ENCODE measurements at places on chromosomes 16 and 17.

DNA sequence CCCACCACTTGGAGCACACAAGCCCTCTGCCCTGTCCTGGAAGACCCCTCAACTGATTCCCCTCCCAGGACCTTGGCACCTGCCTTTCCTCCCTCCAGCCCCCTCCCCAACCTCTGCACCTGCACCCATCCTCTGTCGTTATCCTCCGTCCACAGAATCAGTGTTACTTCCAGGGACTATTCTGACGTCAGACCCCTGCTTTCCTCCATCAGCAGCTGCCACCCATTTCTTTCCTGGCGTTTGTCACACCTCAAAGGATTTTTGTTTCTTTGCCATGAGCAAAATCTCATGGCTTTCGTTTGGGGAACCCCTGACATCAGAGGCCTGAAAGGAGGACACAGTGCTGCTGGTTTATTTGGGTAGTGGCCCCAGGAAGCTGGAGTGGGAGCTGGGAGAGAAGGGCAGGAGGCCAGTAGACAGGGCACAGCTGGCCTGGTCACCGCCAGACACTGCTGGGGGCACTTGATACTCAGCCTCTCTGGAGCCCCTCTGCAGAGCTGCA is 68.4 kb downstream of the SOCS1 start:
- DNase-seq: no peak

DNA sequence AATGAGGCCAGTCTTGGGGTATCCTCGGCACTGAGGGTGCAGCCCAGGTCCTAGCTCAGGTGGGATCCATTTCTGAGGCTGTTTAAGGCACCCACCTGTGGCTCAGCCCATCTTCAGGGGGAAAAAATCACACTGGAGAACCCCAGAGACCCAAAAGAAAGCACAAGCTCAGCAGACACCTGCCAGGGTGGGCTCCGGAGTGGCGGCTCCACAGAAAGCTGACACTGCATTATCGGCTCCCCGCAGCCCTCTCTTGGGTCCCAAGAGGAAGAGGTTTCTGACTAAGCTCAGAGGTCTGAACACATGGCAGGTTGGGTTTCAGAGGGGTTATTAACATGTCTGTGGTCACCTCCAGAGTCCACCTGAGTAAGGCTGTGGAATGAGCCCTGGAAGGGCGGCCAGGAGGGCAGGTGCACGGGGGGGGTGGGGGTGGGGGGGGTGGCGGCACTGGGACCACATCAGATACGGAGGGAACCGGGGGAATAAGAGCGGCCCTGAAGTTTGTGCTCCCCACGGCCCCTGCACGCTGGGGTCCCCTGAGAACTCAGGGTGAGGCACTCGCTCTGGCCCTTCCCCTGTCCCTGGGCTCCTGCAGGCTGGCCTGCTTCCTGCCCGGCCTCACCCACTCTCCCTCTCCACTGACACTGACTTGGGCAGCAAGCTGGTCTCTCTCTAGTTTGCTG is 79.5 kb downstream of the TIMM22 start:
- DNase-seq: no peak

- no peak for DNase-seq
Observed at GRCh38 chr16:79430191-79430678, 170.3 kb downstream of the MAF start.

GRCh38 chr17:43671031-43671692 is 9.4 kb upstream of the MEOX1 start:
- no peak for DNase-seq

DNA sequence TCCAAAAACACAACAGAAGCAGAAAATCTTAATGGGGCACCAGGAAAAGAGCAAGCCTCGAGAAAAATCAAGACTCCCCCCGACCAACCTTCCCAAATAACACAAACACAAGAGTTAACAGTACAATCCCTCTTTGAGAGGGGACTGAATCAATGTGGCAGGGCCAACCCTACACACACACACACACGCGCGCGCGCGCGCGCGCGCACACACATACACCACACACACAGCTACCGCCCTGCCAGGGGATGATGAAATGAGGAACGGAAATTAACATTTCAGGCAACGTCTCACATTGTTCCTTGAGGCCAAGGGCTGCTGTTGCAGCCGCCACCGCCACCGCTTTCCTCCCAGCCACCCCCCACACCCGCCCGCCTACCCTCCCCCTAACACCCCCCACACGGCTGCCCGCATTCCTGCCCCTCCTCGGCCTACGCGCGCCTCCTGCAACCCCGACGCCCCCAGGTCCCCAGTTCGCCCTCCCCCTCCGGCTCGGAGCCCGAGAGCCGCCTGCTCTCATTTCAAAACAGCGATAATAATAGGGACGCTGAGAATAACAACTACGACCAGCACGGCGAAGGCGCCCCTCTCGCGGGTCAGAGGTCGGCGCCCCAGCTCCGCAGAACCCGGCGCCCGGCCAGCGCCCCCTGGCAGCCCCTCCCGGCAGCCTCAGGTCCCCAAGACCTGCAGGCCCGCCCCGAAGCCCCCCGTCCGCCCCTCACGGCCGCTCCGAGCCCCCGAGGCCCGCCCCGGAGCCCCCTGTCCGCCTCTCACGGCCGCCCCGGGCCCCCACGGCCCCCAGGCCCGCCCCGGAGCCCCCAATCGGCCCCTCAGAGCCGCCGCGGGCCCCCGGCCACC is 1.1 kb downstream of the ANKRD11 start:
- peak; percentile 90 for DNase-seq

GRCh38 chr16:22625967-22626366 is 115.3 kb downstream of the NPIPB5 start:
- no peak for DNase-seq

GRCh38 chr16:61792194-61792909 is 243.9 kb downstream of the CDH8 start:
- DNase-seq: no peak

GRCh38 chr16:86363836-86364618 is 146.3 kb upstream of the FOXF1 start:
- DNase-seq: no peak

DNA sequence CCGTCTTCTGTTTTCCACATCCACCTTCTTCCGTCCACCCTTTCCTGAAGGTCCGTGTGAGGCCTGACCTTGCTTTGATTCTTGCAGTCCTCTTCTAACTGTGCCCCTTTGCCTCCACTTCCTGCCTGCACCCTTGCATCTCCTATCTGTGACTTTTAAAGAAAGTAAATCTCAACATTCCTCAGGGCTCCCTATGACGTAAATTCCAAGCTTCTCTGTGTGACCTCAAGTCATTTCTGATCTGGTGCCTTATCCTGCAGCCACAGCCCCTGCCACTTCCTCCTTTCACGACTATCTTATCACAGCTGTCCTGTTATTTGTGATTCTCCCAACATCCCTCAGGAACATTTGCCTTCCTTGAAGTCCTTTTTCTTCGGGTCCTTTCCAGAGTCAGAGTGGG is 520.5 kb downstream of the CDH13 start:
- DNase-seq: no peak

GRCh38 chr17:65712383-65713267 is 151.2 kb upstream of the AXIN2 start:
- DNase-seq: no peak

DNA sequence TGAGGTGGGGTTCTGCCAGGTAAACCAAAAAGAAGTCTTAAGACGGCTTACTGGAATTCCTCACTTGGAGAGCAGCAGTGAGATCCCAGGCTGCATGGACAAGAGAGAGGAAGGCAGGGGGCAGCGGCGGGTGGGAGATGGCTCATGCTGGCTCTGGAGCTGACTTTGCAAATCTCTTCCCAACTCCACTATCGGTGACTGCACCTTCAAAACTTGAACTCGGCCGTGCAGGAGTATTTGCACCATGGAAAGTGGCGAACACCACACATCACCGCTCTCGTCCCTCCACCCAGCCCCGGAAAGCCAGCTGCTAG is 16.7 kb downstream of the CA5A start:
- no peak for DNase-seq
